ENCODE measurements at places on chromosomes 3 and 15.

DNA sequence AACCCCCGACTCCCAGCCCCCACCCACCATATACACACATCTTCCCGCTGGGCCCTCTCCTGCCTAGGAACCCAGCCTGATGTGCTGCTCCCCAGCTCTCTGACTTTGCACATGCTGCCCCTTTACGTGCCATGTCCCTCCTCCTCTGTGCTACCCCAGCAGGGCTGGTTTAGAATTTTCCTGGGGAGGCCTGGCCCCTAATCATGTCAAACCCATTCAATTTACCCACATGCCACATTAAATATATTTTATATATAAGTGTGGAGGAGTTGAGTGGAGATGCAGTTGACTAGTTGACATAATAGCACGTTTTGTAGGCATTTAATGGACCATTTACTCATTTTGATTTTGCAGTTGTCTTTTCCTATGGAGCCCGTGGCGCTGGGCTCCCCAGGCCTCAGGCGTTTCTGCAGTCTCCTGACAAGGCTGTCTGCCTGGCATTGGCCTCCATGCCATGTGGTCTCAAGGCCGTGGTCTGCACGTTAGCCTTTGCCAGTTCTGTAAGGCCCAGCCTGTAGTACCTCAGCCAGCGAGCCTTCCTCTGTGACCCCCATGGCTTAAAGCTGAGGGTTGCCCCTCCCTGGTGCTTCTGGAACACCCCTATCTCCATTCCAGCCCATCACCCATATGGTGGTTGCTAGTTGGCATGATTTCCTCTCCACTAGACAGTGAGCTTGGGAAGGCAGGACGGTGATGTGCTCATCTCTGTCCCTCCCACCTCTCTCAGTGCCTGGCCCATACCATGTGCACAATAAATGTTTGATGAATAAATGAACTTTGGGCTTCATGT is 155.8 kb downstream of the TLE3 start:
- no peak for DNase-seq

DNA sequence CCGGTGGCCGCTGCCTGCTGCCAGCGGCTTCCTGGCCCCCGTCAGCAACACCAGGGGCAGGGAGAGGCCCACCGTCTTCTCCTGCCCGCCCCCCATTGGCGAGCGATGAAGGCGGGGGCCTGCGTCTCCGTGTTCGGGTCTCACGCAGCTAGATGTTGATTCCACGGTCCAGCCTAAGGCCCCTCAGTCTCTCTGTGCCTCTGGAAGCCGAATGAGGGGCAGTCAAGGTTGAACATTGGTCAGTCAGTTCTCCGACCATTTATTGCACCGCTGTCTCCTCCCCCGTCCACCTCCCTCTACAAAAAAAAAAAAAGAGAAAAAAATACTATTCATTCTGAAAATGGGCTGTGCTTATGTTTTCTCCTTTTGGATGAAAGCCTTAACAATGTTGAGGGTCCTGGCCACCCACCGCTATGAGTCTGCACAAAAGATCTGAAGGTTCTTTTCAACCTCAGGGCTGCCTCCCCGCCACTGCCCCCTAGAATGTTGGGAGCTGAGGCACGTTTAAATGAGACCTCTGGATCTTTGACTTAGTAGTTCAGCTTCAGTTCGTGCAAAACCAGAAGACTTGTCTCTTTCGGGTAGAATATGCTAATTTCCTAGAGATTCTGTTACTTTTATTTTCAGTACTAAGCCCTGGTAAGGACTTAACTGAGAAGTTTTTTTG is 736 bp downstream of the IREB2 start:
- DNase-seq = no peak

DNA sequence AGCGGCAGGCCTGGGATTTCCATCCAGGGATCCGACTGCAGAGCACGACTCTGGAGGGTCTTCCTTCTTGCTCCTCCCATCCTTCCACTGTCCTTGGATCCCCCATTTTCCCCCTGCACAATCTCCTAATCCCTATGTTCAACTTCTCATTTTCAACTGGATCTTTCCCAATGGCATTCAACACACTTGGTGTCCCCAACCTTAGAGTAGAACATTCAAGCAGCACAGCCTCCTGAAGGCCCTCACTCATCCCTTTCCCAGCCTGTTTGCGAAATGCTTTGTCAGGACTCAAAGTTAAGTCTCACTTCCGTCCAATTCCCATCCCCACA is 32.3 kb downstream of the RPN1 start:
- DNase-seq = no peak

- DNase-seq = no peak
Measured at GRCh38 chr3:105580296-105580965, 213.7 kb downstream of the ALCAM start.

GRCh38 chr15:59029554-59029953 is 42.1 kb downstream of the RNF111 start:
- DNase-seq = no peak

DNA sequence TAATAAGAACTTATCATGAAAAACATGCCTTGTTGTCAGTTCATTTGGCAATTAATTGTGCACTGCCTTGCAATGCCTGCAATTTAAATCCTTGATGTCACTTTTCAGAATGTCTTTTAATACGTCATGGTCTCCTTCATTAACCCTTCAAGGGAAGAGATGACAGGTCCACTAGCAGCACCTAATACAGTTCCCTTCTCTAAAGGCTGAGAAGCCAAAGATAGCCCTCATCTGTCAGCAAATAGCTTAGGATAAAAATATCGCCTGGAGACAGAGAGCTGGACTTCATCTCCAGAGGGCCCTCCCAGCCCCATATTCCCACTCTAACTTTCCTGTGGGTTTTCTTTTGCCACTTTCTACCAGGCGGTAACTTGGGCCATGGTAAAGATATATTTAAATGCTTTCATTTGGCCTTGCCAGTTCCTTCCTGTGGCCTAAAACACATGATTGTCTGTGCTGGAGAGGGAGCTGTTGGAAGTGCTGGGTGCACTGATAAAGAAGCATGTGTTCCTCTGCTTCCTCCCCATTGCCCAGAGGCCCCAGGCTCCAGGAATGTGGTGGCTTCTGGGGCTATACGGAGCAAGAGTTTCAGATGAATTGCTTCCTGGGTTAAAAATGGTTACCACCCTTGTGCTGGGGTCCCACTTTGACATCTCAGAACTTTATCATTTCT is 76.3 kb upstream of the UMPS start:
- no peak for DNase-seq

GRCh38 chr3:105399062-105399461 is 32.4 kb downstream of the ALCAM start:
- no peak for DNase-seq

- DNase-seq = no peak
Measured at GRCh38 chr15:40806672-40807027, 239 bp upstream of the ZFYVE19 start.

GRCh38 chr3:24052446-24052845 is 107.4 kb downstream of the NR1D2 start:
- no peak for DNase-seq

GRCh38 chr3:122356402-122356801 is 26.6 kb downstream of the MIX23 start:
- DNase-seq = no peak

DNA sequence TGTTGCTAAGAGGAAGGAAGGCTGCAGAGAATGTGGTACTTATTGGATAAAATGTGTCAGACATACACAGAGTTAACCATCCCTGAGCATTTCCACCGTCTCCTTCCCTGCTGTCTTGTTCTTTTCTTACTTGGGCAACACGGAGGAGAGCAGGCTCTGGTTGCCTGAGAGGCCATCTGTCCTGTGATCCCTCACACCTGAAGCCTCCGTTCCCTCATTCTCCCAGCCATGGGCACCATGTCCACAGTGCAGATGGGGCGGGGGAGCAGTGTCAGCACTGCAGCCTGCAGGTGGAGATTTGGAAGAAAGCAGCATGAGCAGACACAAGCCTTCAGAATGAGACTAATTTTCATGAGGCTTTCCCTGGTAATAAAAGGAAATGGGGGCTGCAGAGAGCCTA is 133.7 kb downstream of the CHCHD6 start:
- no peak for DNase-seq
